Fibroblast of lung (primary cell): ENCODE measurements at places on chromosomes 12 and 14.

DNA sequence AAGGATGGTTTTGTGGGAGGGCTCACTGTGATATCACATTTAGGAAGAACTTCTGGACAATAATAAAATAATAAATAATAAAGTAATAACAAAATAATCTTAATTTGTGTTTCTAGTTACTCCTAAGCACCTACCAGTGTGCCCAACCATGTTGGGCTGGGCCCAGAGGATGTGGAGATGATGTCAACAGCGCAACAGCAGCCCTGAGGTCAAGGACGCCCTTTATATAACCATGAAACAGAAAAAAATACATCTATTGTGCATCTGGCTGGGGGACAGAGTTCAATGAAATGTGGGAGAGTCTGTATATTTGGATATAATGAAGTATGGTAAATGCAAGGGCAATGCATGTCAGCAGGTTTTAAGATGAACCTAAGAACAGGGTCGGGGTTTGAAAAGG is 552.8 kb downstream of the VRK1 start:
- no peaks in the 10 kb centered on the region for H3K27me3 ChIP-seq
- H3K36me3 ChIP-seq: no peaks in the 10 kb centered on the region
- no peak overlapping the region for H3K27ac ChIP-seq
- DNase-seq: no peak

DNA sequence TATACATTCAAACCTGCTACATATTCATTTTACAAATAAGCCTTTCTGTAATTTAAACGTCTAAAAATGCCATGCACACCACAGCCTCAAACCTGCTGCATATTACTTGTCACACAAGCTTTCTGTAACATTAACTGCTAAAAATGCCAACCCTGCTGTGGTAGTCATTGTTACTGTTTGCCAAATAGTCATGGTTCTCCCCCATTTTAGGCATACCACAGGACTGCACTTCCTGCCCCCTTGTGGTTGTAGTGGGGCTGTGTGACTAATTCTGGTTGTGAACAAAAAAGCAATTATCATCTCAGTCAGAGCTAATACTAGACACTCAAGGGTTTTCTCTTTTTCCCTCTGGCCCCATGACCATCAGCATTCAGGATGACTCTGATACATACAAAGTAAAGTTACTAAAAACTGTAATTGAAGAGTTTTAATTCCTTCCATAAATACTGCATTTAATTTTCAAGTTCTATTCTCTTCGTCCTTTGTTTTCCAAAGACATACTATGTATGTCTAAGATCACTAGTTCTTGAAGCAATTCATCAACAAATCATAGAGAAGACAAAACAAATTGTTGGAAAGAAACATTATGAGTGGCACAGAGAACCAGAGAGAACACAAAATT is 5.7 kb upstream of the SLC35F4 start:
- H3K27ac ChIP-seq: no peak overlapping the region
- no peaks in the 10 kb centered on the region for H3K4me1 ChIP-seq
- no peak overlapping the region for H3K4me3 ChIP-seq
- H3K27me3 ChIP-seq: peaks cover under 1% of the 10 kb centered on the region
- DNase-seq: peak; percentile 32
- H3K36me3 ChIP-seq: no peaks in the 10 kb centered on the region

GRCh38 chr14:70885343-70886022 is 21.8 kb upstream of the PCNX1 start:
- H3K27ac ChIP-seq: no peak overlapping the region
- H3K4me3 ChIP-seq: no peak overlapping the region

- H3K27ac ChIP-seq: peak overlapping the region; percentile 67
- peak overlapping the region; percentile 73 for H3K4me3 ChIP-seq
- DNase-seq: no peak
- H3K27me3 ChIP-seq: no peaks in the 10 kb centered on the region
- H3K36me3 ChIP-seq: no peaks in the 10 kb centered on the region
- peaks cover 15% of the 10 kb centered on the region for H3K4me1 ChIP-seq
These were observed 1.7 kb upstream of the NUAK1 start for GRCh38 chr12:106140223-106140986.

DNA sequence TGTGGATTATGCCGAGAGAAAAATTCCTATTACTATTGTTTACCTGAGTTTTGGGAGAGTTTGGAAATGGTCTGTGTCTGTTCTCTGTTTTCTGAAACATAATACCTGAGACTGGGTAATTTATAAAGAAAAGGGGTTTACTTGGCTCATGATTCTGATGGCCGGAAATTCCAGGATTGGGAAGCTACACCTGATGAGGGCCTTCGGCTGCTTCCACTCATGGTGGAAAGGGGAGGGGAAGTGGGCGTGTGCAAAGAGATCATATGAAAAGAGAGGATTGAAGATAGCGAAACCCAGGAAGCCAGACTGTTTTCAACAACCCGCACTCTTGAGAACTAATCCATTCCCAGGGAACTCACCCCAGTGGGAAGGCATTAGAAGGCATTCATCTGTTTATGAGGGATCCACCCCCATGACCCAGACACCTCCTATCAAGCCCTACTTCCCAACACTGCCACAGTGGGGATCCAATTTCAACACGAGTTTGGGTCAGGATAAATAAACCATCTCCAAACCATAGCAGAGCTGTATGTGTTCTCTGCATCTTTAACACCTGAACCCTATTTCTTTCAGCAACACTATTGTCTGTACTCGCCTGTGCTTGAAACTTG is 51.1 kb downstream of the APAF1 start:
- no peaks in the 10 kb centered on the region for H3K4me1 ChIP-seq
- no peaks in the 10 kb centered on the region for H3K36me3 ChIP-seq
- DNase-seq: no peak
- no peak overlapping the region for H3K27ac ChIP-seq
- H3K4me3 ChIP-seq: no peak overlapping the region
- no peaks in the 10 kb centered on the region for H3K27me3 ChIP-seq

DNA sequence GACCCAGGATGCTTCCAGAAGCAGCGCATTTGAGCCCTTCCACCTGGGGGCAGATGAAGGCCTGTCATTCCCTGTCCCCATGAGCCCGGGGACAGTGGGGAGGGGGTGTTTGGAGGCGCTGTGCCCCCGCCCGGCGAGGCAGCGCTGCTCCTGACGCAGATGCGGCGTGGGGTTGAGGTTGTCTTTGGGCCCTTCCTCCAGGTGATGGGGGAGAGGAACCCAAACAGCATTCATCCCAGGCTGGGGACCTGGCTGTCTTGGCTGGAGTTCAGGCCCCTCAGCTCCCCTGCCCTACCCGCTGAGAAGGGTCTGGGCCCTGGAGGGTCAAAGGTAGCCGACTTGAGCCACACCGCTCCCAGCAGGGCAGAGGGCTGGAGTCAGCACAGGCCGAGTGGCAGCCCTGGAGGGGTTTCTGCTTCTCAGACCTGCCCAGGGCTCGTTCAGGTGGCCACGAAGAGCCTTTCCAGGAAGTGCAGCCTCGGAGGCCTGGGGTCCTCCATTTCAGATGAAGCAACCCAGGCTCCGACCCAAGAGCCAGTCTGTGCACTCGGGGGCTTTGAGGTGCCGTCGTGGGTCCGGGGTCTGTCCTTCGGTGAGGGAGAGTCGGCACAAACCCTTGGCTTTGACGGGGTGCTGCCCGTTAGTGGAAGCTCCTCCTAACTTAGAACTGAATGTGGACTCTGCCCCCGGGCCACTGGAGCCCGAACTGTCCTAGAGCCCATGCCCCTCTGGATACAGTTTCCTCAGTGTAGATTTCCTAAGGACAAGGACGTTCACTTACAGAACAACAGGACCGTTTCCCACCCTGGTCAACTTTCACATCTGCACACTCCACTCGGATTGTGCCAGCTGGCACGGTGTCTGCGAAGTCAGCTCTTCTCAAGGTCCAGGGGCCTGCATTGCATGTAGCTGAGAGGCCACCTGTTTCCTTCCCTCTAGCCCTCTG is 16.1 kb downstream of the ACADS start:
- no peak for DNase-seq
- H3K4me1 ChIP-seq: no peaks in the 10 kb centered on the region
- H3K27ac ChIP-seq: no peak overlapping the region
- no peak overlapping the region for H3K4me3 ChIP-seq

GRCh38 chr14:83707056-83707455 is 1822.9 kb upstream of the FLRT2 start:
- H3K36me3 ChIP-seq: no peaks in the 10 kb centered on the region
- H3K4me1 ChIP-seq: no peaks in the 10 kb centered on the region
- H3K27ac ChIP-seq: no peak overlapping the region
- H3K27me3 ChIP-seq: no peaks in the 10 kb centered on the region
- DNase-seq: no peak

GRCh38 chr14:80618751-80619329 is 322.7 kb downstream of the CEP128 start:
- peaks cover 2% of the 10 kb centered on the region for H3K4me1 ChIP-seq
- no peak overlapping the region for H3K27ac ChIP-seq
- peak; percentile 88 for DNase-seq
- H3K27me3 ChIP-seq: no peaks in the 10 kb centered on the region
- H3K4me3 ChIP-seq: no peak overlapping the region

- no peak overlapping the region for H3K27ac ChIP-seq
- H3K36me3 ChIP-seq: no peaks in the 10 kb centered on the region
- H3K27me3 ChIP-seq: peaks cover 3% of the 10 kb centered on the region
- DNase-seq: no peak
- H3K4me1 ChIP-seq: no peaks in the 10 kb centered on the region
These were observed 398.8 kb downstream of the PRKD1 start for GRCh38 chr14:29528889-29529288.

DNA sequence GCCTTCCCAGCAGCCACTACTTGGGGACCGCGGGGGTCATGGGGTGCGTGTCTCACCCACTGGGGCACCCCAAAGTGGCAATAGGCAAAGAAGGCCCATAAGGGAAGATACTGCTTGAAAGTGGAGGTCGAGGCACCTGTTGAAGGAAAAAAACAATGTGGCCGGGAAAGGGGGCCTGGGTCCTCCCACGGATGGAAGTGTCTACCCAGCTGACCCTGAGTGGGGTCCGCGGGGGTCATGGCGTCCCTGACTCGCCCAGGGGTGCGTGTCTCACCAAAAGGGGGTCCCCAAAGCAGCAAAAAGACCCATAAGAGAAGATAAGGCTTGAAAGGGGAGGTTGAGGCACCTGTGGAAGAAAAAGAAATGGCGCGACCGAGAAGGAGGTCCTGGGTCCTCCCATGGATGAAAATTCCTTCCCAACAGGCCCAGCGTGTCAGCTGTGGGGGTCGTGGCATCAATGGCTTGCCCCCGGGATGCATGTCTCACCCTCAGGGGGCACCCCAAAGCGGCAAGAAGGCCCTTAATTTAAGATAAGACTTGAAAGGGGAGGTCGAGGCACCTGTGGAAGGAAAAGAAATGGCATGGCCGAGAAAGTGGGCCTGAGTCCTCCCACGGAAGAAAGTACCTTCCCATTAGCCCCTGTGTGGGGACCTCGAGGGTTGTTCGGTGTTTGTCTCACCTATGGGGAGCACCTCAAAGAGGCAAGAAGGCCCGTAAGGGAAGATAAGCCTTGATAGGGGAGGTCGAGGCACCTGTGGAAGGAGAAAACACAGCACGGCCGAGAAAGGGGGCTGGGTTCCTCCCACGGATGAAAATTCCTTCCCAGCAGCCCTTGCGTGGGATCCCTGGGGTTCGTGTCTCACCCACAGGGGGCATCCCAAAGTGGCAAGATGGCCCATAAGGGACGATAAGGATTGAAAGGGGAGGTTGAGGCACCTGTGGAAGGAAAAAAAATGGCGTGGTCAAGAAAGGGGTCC is 266.0 kb downstream of the ALG10 start:
- no peak overlapping the region for H3K4me3 ChIP-seq
- no peak overlapping the region for H3K27ac ChIP-seq
- H3K4me1 ChIP-seq: no peaks in the 10 kb centered on the region
- H3K36me3 ChIP-seq: no peaks in the 10 kb centered on the region
- no peak for DNase-seq

DNA sequence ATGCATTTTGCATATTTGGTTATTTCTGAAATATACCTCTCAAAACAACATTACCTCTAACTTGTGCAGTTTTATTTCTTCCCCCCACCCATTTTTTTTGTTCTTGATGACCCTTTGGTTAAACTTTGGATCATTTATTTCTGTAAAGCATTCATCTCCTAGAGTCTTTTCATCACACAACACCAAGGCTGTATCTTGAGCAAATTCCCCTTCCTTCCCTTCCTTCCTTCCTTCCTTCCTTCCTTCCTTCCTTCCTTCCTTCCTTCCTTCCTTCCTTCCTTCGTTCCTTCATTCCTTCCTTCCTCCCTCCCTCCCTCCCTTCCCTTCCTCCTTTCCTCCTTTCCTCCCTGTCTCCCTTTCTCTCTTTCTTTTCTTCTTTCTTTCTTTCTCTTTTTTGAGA is 43.8 kb upstream of the PPP1R12A start:
- no peaks in the 10 kb centered on the region for H3K36me3 ChIP-seq
- no peak overlapping the region for H3K27ac ChIP-seq
- no peaks in the 10 kb centered on the region for H3K27me3 ChIP-seq
- H3K4me1 ChIP-seq: no peaks in the 10 kb centered on the region
- DNase-seq: no peak

DNA sequence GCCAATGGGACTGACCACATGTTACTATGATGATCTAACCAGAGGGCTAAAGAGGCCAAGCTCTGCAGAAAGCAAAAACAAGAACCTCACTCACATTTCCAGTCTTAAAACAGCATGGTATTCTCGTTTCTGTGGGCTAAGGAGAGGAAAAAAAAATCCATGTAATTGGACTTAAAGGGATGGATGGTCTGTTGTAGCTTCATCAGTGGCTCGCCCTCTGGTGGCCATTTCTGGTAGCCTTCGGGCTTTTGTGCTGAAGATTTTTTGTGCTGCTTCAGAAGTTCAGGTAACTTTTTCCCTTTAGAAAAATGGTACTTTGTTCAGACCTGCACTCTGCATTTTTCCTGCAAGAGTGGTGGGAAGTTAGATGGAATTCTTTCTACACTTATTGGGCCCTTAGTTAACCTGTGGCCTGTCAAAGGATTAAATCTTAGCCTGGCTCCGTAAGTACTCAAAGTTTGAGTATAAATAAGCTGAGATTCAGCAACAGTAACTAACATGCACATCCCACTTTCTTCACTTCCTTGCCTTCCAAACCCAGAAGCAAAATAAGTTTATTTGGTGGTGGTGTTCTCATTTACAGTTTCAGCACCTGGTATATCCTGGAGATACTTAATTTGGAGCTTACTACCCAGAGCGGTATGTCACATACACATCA is 22.3 kb downstream of the DCAF4 start:
- H3K4me1 ChIP-seq: no peaks in the 10 kb centered on the region
- no peak overlapping the region for H3K27ac ChIP-seq
- H3K36me3 ChIP-seq: no peaks in the 10 kb centered on the region
- peak; percentile 51 for DNase-seq
- H3K4me3 ChIP-seq: no peak overlapping the region

GRCh38 chr14:53004976-53005375 is 54.1 kb upstream of the FERMT2 start:
- no peaks in the 10 kb centered on the region for H3K27me3 ChIP-seq
- DNase-seq: peak; percentile 68
- H3K4me1 ChIP-seq: peaks cover 4% of the 10 kb centered on the region
- H3K4me3 ChIP-seq: no peak overlapping the region
- no peak overlapping the region for H3K27ac ChIP-seq

GRCh38 chr14:30275604-30276003 is 283.4 kb upstream of the G2E3 start:
- H3K4me3 ChIP-seq: no peak overlapping the region
- H3K27me3 ChIP-seq: no peaks in the 10 kb centered on the region
- H3K27ac ChIP-seq: no peak overlapping the region
- no peaks in the 10 kb centered on the region for H3K4me1 ChIP-seq

GRCh38 chr14:75249251-75249957 is 29.2 kb upstream of the FOS start:
- no peaks in the 10 kb centered on the region for H3K36me3 ChIP-seq
- peaks cover 6% of the 10 kb centered on the region for H3K27me3 ChIP-seq
- H3K4me1 ChIP-seq: no peaks in the 10 kb centered on the region
- H3K27ac ChIP-seq: no peak overlapping the region
- no peak for DNase-seq
